ENCODE measurements at places on chromosomes 7 and 10. TPM values are rescaled to one million over a fixed set of nuclear protein-coding genes. Genes with fewer than 3 reads are reported as not detected.

DNA sequence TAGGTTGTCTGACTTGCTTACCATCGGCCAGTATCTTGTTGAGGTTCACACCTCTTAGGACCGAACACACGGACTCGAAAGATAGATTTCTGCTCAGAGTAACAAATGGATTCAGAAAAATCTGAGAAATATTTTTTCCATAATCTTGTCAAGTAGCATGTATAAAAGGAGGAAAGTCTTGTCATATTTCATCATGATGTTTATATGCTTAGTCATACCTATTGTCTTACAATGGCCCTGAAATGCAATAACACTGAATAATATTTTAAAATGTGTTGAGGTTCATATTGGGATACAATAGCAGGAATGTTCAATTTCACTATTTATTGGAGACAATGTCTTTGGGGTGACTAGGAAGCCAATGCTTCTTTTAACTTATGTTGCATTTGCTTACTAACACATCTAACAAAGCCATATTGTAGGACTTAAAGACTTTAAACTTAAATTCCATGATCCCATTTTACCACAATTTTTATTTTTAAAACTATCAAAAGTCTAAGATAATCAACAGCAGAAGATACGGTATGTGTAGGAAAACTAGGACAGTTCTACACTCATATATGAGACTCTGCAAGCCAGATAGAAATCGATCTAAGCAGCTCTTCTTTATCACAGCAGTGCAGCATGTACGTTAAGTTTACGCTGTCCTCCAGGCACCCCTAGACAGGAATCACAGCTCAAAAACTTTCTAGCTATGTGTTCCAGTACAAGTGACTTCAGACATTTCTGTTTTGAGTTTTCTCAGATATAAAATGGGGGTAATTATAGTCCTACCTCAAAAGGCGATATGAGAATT, 135.7 kb upstream of the CAV2 start:
- DNase-seq = peak; percentile 74

GRCh38 chr10:75654171-75654771, 222.8 kb downstream of the LRMDA start:
- DNase-seq = peak; percentile 49

DNA sequence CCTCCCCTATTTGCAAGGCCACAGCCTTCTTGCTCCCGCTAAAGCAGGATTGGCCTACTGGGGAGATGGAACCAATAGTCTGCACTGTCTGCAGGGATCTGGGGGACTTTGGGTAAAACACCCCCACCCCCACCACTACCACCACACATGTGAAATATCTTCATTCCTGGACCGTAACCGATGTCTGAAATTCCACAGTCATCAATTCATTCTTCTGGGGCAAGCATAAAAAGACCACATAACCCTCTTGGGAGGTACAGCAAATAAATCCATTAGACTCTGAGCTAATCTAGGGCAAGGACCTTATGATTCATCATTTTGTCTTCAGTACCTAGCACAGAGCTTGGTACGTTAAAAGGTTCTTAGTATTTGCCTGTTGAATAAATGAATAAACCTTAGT, 307.8 kb downstream of the GPAM start:
- DNase-seq = no peak

GRCh38 chr10:108323274-108323798, 1158.8 kb upstream of the SORCS1 start:
- peak; percentile 17 for DNase-seq

GRCh38 chr10:60176925-60177324, 212.8 kb downstream of the ANK3 start:
- no peak for DNase-seq

GRCh38 chr7:11768263-11768662, 63.7 kb downstream of the THSD7A start:
- DNase-seq = no peak

GRCh38 chr7:46226860-46227259, 305.8 kb upstream of the IGFBP3 start:
- DNase-seq = peak; percentile 23

GRCh38 chr10:31317652-31318381, 1.2 kb upstream of the ZEB1 start:
- no peak for DNase-seq

DNA sequence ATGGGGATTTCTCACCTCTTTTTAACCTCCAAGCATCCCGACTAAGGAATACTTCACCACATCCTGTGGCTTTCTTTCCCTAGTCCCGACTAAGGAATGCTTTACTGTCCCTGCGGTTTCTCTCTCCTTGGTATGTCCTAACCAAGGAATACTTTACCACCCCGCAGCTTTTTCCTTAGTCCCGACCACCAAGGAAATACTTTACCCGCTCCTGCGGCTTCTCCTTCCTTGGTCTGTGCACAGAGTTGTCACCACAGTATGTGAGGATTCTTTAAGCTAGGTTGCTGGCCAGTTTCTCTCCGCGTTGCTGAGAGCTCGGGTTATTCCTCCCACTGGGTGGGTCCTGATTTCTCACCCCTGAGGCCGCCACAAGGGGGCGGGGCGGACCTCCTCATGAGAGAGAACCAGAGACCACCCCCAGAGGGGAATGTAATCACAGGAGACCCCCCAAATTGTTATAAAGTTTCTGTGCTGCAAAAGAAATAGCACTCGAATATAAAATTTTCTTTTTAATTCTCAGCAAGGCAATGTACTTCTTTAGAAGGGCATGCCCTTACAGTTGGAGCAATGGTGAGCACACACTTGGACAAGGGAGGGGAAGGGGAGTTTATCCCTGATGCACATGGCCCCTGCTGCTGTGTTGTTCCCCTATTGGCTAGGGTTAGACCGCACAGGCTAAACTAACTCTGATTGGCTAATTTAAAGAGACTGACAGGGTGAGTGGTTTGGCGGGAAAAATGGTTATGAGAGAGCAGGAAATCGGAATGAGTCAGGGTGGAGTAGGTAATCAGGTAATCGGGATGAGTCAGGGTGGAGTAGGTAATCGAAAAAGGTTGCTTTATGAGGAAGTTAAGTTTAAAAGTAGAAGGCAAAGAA, 12.8 kb downstream of the SUGCT start:
- DNase-seq = no peak

GRCh38 chr7:151387161-151388006, 22.5 kb downstream of the WDR86 start:
- no peak for DNase-seq

DNA sequence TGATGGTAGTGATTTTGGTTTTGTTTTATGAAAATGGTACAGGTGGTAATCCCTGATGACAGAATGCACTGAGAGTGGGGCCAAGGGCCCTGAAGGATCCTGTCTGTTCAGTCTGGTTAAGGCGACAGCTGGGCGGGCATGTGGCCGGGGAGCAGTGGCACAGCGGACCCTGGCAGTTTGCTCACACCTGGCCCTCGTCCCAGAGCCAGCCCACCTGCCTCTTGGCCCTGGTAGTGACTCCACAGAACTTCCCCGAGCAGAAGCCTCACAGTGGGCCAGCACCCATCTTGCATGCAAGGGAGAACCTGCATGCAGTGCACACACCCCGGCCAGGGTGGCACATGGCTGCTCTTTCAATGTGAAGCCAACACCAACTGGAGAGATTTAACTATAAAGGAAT, 82.8 kb downstream of the ALOX5 start:
- no peak for DNase-seq

GRCh38 chr10:49642311-49642710, 28.5 kb downstream of the CHAT start:
- no peak for DNase-seq

DNA sequence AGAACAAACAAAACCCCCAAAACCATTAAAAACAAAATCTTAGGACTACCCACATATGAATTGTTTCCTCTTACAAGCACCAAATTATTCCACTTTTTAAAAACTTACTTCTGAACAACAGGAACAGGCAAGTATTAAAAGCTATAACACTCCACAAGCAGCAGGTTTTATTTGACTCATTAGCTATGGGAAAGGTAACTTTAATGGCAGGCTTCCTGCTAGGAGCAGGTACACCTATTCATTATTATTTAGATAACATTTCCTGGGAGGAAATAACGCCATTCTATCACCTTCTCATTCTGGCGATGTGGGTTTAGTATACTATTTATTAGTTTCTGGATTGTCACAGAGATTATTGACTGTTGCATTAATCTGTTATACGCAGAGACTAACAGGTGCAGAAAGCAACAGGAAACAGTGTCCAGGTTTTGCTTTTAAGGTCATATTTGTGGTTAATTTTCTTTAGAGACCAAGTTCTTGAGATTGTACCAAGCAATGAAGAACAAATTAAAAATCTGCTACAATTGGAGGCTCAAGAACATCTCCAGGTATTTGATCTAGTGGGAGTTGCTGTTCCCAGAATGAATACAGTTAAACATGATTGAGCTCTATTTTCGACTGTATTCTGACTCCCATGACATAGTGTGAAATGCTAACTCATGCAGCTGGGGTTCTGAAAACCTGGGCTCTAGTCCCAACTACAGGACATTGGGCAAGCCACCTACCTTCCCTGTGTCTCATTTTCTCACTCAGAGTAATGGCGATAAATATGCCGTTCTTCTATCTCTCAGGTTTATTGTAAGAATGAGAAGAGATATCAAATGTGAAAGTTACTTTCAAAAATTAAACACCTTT, 2.0 kb downstream of the CPA2 start:
- DNase-seq = no peak

The WASHC2A gene
- 24.0 TPM for total RNA-seq

The CALML3 gene
- total RNA-seq = 1.0 TPM

The METTL27 gene
- 0.26 TPM for total RNA-seq

The VENTX gene
- total RNA-seq = not detected

All from bronchial epithelial cell (primary cell).